ENCODE measurements at places on chromosomes 4 and X.
A peak's percentile ranks its signal among the peaks of the same experiment; 100 is the strongest.

DNA sequence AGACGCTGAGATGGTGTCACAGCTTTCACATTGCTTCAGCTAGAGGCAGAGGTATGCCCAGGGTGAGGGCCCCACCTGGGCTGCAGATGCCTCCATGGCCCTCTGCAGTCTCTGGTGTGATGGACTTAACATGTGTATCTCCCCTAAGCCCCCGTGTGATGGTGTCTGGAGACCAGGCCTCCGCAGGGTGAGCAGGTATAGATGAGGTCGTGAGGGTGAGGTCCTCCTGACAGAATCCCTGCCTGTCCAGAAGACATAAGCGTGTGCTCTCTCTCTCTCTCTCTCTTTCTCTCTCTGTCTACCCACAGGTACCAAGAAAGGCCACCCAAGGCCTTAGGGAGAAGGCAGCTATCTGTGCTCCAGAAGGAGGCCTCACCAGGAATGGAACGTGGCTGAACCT is 50.9 kb downstream of the CPZ start:
- no peaks in the 10 kb centered on the region for H3K36me3 ChIP-seq
- no peak for DNase-seq
- H3K4me1 ChIP-seq, result no peaks in the 10 kb centered on the region
- no peak overlapping the region for H3K27ac ChIP-seq

DNA sequence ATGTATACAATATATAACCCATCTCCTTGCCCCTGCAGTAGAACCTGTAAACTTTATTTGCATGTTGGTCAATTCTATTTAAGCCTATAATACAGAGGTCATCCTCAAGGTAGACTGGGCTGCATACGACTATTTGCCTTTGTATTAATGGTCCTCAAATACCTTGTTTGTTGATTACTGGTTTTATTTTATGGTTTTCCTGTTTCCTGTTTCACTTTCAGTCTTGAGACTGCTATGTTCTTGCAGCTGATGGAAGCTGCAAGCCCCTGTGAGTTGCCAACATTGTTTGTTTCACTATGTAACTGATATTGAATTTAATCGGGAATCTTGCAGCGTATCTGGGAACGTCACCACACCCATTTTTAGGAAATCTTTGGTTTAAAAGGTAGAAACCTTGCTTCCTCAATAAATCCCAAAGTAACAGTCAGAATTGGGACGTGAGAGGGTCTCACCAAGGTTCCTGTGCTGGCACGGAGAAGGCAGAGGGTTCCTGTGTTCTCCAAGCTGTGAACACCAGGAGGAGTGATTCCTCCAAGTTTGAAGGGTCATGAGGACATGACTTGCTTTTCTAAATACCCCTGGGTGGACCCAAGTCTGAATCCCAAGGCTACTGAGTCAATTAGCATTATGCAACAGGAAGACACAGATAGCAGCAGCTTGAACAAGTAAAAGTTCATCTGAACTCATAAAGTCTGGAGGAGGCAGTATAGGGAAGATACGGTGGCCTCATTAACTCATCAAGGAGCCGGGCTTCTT is 110.6 kb upstream of the PNPLA4 start:
- H3K4me1 ChIP-seq, result no peaks in the 10 kb centered on the region
- no peaks in the 10 kb centered on the region for H3K27me3 ChIP-seq
- H3K27ac ChIP-seq, result no peak overlapping the region
- no peaks in the 10 kb centered on the region for H3K36me3 ChIP-seq

DNA sequence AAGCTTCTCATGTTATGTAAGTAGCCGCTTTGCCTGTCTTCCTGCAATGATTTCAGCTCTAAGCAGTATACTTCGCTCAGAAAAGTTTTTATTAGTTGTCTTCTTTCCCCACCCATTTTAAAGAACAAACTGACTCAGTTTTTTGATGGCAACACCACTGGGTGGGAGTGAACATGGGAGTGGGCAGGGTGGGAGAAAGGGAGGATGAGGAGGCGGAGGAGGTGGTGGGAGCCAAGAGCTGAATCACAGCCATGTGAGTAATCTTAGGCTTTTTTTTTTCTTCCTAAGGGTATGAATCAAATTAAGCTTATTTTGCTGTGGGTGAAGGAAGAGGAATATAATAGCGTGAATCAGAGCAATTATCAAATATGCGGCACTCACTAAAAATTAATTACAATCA is 574.3 kb upstream of the DIPK2B start:
- no peaks in the 10 kb centered on the region for H3K36me3 ChIP-seq
- peak overlapping the region; percentile 96 for H3K27ac ChIP-seq
- no peaks in the 10 kb centered on the region for H3K27me3 ChIP-seq
- peaks cover 54% of the 10 kb centered on the region for H3K4me1 ChIP-seq
- no peak for DNase-seq
- H3K4me3 ChIP-seq, result peak overlapping the region; percentile 21

DNA sequence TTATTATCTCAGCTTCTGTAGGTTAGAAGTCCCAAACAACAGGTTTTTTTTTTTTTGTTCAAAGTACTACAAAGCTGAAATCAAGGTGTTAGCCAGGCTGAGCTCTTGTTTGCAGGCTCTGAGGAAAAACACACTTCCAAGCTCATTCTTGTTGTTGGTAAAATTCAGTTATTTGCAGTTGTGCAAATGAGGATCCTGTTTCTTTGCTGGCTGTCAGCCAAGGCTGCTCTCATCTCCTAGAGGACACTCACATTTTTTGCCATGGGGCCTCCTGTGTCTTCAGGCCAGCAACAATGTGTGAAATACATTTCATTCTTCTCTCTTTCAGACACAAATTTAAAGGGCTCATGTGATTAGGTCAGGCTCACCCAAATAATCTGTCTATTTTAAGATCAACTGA is 60.3 kb upstream of the HSD17B10 start:
- H3K4me1 ChIP-seq, result no peaks in the 10 kb centered on the region
- H3K4me3 ChIP-seq, result no peak overlapping the region
- no peaks in the 10 kb centered on the region for H3K36me3 ChIP-seq
- H3K27ac ChIP-seq, result no peak overlapping the region

GRCh38 chrX:149903889-149904748 is 23.1 kb downstream of the MAGEA8 start:
- H3K27ac ChIP-seq, result no peak overlapping the region
- H3K4me1 ChIP-seq, result no peaks in the 10 kb centered on the region
- no peaks in the 10 kb centered on the region for H3K27me3 ChIP-seq
- DNase-seq, result no peak
- H3K4me3 ChIP-seq, result peak overlapping the region; percentile 14

DNA sequence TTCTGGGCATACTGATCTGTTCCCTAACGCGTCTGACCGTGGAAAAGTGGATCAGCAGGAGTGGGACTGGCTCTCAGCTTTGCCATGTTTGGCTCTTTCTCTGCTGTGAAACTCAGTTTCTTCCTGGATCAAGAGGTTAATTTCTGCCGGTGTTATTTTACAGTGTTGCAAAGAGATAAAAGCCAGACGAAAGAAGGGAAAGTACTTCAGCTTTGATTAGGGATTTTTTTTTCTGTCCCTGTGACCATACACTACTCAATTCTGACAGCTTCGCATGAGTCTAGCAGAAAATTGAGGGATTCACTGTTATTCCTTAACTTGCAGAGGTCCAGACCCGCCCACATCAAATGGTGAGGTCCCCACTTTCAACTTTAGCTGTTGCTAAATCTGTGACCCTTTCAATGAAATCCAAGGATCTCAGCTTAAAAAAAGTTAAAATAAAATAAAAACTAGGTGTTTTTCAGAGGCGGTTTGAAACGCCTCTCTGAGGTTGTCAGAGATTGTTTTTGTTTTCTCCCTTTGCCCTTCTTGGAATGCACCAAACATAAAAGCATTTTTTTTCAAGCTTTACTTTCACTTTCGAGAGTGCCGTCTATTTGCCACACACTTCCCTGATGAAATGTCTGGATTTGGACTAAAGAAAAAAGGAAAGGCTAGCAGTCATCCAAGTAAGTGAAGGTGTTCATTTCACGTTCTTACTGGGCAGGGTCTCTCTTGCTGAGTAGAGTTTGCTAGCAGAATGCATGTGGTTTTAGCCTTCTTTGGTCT is at the start of gene TLR3:
Gene TLR3 (plus strand): TSS at position 576 of the 768 bp plus-strand sequence. CDS start 7,464 bp downstream, outside the sequence.
- H3K36me3 ChIP-seq, result no peaks in the 10 kb centered on the region
- H3K4me3 ChIP-seq, result peak within 1 kb of the TSS; percentile 52
- H3K4me1 ChIP-seq, result peaks cover 2% of the 10 kb centered on the region
- H3K27me3 ChIP-seq, result no peaks in the 10 kb centered on the region
- no peak within 1 kb of the TSS for H3K27ac ChIP-seq

DNA sequence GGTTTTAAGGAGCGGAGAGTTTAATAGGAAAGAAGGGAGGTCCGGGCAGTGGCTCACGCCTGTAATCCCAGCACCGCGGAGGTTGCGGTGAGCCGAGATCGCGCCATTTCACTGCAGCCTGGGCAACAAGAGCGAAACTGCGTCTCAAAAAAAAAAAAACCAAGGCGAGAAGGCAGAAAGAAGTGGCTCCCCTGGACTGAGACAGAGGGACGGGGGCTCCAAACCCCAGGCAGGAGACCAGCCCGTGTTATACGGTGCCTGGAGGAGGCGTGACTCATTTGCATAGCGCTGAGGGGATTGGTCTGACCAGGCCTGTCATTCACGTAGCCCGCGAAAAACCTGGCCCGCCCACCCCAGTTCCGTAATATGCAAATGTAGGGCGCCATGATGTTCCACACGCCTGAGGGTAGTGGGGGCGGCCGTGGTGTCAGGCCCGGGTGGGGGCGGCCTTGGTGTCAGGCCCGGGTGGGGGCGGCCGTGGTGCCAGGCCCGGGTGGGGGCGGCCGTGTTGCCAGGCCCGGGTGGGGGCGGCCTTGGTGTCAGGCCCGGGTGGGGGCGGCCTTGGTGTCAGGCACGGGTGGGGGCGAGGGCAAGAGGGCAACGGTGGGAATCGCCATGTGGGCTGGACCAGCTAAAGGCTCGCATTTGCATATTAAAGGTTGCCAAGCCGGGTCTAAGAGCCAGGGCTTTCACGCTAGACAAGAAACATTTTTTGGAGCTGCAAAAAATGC is 2.1 kb downstream of the PLCXD1 start:
- H3K36me3 ChIP-seq, result peaks cover 7% of the 10 kb centered on the region
- no peaks in the 10 kb centered on the region for H3K4me1 ChIP-seq

DNA sequence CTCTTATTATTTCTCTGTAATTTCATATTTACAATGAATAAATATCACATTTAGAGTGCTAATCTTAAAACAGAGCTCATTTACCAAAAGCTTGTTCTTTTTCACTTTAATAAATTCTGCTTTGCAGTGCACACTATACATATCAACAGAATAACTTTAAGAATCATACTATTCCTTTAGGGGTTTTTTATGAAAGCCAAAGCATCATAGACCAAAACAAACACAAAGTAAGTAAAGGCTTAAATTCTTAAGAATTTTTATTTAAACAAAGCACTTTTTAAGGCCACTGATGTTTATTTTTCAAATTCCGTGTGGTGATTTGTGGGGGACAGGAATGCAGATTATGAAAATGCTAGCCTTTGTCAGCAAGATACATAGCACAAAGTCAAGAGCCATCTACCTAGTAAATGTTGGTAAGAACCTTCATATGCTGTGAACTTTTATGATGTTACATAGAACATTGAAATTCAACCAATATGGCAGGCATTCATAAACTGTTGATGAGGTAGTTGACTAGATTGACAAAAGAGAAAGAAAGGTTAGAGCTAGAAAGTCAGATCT is 17.8 kb downstream of the TIGD2 start:
- no peaks in the 10 kb centered on the region for H3K4me1 ChIP-seq
- no peaks in the 10 kb centered on the region for H3K27me3 ChIP-seq
- no peak overlapping the region for H3K4me3 ChIP-seq
- no peak overlapping the region for H3K27ac ChIP-seq
- DNase-seq, result no peak
- no peaks in the 10 kb centered on the region for H3K36me3 ChIP-seq

DNA sequence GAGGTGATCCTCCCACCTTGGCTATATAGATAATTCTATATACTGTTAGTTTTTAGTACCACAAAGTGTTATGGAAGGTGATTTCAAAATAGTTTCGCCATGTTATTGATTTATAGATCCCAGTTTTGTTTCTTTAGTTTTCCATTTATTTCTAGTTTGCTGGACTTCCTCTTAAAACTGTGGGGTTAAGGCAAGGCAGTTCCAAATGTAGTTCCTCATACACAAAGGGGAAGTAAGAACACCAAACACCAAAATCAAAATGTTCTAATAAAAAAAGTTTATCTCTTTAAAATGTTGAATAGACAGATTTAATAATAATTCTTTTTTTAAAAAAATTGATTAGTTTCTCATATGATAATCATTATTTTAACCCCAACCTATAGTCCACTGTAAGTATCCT is 6.8 kb upstream of the CISD2 start:
- no peaks in the 10 kb centered on the region for H3K27me3 ChIP-seq
- no peak for DNase-seq
- peaks cover 7% of the 10 kb centered on the region for H3K36me3 ChIP-seq
- no peak overlapping the region for H3K4me3 ChIP-seq

GRCh38 chr4:186724864-186725468 is 1.3 kb upstream of the FAT1 start:
- H3K27ac ChIP-seq, result peak overlapping the region; percentile 77
- no peak for DNase-seq
- no peaks in the 10 kb centered on the region for H3K36me3 ChIP-seq

GRCh38 chrX:148282504-148282903 is 217.9 kb upstream of the AFF2 start:
- no peaks in the 10 kb centered on the region for H3K36me3 ChIP-seq
- no peak for DNase-seq
- no peaks in the 10 kb centered on the region for H3K4me1 ChIP-seq
- no peak overlapping the region for H3K27ac ChIP-seq

DNA sequence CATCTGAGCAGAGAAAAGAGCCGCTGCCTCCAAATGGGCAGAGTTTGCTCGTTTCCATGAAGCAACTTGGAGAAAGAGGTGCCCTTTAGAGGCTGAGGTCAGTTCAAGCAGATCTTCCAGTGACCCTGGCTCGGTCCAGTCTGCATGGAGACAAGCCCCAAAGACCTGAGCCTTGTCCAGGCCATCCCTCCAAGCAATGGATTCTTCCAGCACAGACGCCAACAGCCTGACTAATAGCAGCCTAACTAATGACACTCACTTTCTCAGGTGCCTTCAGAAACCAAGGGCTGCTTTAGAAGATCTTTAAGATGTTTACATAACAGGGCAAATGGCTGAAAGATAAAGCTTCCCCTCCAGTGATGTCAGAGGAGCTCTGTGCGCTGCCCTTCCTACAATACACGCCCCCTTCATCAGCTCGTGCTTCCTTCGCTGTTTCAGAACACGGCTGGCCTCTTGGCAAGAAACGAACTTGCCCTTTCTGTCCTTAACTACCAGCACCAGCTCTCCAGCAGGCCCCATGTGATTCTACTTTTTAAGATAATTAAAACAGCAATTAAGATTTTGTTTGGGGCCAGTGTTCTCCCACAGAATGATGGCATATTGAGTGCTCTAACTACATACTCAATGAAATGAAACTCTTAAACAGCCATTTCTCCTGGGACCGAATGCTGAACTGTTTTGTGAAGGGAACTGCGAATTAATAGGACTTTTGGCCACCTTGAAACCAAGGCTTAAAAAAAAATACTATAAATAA is 119.0 kb downstream of the GPR143 start:
- H3K36me3 ChIP-seq, result no peaks in the 10 kb centered on the region
- H3K4me1 ChIP-seq, result no peaks in the 10 kb centered on the region
- DNase-seq, result no peak
- no peak overlapping the region for H3K4me3 ChIP-seq
- H3K27me3 ChIP-seq, result peaks cover 2% of the 10 kb centered on the region
- H3K27ac ChIP-seq, result no peak overlapping the region

Data from SK-N-SH (cell line).